ENCODE measurements at places on chromosomes 4 and X. TPM values are rescaled to one million over a fixed set of nuclear protein-coding genes. Genes with fewer than 3 reads are reported as not detected.

The FTSJ1 gene
- 76.6 TPM for total RNA-seq

The TMPRSS11A gene
- not detected for total RNA-seq

The PABPC1L2A gene
- total RNA-seq: not detected

The OPRPN gene
- not detected for total RNA-seq

DNA sequence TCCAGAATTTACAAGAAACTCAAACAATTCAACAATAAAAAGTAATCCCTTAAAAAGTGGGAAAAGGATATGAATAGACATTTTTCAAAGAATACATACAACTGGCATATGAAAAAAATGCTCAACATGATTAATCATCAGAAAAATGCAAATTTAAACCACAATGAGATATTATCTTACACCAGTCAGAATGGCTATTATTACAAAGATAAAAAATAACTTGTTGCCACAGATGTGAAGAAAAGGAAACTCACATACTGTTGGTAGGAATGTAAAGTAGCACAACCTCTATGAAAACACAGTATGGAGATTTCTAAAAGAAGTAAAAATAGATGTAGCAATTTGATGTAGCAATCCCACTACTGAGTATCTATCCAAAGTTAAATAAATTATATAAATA, 65.1 kb upstream of the DIAPH2 start:
- DNase-seq: no peak

DNA sequence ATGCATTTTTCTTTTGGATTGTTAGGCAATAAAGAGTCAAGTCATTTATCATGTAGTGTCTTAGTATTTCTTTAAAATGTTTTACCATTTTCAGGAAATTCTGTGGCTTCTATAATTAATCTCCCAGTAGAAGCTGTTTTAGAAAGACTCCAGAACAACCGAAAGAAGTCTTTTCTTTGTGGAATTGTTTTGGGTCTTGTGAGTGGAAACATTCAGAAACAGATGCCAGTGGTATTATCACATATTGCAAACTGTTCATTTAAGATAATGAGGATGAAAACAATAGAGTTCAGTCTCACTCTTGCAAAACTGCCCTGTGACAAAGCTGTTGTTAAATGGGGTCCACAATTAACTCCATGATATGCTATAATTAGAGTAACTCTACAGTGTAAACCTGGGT, 211.2 kb upstream of the KIT start:
- no peak for DNase-seq

- DNase-seq: no peak
Observed at GRCh38 chr4:34091451-34091850, 2152.9 kb downstream of the ARAP2 start.

DNA sequence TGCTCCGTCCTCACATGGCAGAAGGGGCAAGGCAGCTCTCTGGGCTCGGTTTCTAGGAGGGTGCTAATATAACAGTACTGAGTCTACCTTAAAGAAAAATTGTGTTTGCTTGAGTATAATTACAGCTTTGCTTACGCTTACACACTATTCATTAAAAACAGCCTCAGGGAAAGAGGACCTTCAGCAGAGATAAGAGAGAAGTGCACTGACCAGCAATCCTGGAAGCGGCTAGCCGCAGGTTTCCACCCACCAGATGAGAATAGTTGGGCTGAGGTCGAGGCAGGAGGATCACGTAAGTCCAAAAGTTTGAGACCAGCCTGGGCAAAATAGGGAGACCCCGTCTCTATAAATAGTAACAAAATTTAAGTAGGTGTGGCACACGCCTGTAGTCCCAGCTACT, 15.2 kb upstream of the MRFAP1 start:
- DNase-seq: peak; percentile 6

GRCh38 chrX:53262189-53262917, 19.0 kb downstream of the IQSEC2 start:
- no peak for DNase-seq

- no peak for DNase-seq
Observed at GRCh38 chrX:150262456-150262855, 100.7 kb upstream of the MAMLD1 start.

DNA sequence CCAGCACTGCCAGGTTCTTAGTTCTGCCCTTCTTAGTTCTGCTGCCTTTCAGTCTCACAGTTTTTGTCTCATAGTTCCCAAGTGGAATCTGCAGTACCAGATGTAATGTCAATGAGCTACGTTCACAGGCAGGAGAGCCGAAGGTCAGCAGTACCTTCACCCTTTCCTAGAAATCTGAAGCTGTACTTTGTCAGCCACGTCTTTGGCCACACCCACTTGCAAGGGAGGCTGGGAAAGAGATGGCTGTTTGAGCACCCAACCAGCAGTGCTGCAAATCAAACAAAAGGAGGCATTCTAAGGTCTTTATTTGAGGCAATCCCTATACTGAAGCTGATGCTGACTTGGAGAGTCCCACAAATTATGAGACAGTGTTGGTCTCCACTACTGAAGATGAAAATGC, 199.1 kb upstream of the NPY2R start:
- no peak for DNase-seq

DNA sequence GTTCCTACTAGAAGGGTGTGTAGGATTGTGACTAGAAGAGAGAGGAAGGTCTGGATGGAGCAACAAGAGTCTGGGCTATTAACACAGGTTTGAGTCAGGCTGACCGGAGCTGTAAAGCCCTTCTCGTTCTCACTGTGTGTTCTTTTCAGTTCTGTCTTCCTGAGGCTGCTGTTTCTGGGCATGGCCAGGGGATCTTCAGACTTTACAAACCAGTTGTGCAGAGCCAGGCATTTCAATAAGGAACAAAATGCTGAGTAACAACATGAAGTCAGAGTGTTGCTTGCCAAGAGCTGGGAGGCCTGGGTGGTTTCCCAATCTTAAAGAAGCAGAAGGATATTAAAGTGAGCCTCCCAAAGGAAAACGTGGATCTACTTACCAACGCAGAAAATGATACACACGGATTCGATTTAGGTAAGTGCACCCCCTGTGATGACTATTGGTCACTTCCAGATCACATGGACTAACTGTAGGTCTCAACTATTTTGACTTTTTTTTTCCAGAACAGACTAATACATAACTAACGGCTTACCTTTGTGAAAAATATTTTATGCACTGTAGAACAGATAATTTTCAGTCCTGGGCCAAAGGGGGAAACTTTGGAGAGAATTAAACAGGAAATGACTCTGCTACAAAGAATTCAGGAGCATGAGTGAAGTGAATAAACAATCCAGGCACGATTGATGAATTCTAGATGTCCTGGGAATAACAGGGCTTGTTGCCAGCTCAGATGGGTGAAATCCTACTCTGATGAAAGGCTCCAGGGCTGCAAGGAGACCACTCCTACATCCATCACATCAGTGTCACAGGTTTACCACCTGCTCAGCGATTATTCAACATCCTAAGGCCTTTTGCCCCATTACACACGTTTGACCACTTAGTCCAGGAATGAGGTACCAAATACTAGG, 94.5 kb downstream of the ANXA3 start:
- no peak for DNase-seq

GRCh38 chr4:147578051-147578476, 39.1 kb upstream of the TMEM184C start:
- DNase-seq: no peak

DNA sequence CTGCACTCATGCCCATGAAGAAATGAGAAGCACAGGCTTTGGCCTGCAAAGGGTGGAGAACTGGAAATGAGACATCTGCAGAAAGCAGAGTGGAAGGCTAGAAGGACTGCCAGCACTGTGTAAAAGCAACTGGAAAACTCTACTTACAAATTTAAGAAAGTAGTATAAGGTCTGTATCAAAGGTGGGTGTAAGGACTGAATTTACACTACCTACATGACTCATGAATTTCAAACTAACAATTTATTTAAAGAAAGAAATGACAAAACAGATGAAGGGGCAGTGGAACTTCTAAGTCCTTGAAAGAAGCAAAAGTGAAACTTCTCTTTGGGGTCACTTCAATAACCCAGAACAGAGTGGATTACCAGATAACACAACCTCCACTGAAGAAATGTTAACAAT, 71.2 kb downstream of the SLC10A7 start:
- no peak for DNase-seq

- no peak for DNase-seq
Observed at GRCh38 chr4:165872461-165873297, at the start of gene TLL1. Gene TLL1, plus strand, starts transcription at chr4:165873237. Its CDS starts 668 bp downstream, at chr4:165873905.

DNA sequence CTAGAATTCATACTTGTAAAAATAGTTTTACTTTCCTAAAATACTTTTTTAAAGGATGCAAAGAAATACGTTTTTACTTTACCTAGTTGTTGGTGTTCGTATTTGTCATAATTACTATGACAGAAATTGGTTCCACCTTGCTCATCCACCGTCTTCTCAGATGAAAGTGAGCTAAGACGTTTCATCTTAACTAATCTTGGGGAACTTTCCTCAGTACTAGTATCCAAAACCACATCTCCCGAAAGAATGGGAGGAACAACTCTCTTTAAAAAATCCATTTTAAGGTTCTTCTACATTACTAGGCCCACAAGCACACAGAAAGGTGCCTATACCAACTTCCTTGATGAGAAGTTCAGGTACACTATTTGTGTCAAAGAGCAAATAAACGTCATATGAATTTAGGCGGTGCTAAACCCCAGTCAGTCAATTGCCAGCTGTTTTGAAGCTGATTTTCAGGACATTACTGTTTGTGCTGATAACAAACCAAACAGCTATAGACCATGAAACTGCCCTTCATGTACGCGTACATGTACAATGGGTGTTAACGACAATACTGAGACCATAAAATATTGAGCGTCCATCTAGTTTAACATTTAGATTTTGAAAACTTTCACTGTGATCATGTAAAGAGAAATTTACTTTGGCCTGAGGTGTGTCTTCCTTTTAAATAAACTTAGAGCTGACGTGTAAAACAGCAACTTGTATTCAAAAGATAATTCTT, 99.1 kb downstream of the FRYL start:
- no peak for DNase-seq

GRCh38 chr4:2182994-2183393, 58.9 kb downstream of the HAUS3 start:
- DNase-seq: no peak

GRCh38 chrX:67619253-67619652, 75.4 kb downstream of the AR start:
- DNase-seq: no peak

GRCh38 chr4:90542216-90542615, 415.0 kb downstream of the CCSER1 start:
- no peak for DNase-seq

- DNase-seq: peak; percentile 72
Observed at GRCh38 chr4:44448521-44449461, at the start of gene KCTD8. Gene KCTD8, minus strand, starts transcription at chr4:44448809.

GRCh38 chr4:1806223-1806564, 13.1 kb downstream of the FGFR3 start:
- DNase-seq: no peak

DNA sequence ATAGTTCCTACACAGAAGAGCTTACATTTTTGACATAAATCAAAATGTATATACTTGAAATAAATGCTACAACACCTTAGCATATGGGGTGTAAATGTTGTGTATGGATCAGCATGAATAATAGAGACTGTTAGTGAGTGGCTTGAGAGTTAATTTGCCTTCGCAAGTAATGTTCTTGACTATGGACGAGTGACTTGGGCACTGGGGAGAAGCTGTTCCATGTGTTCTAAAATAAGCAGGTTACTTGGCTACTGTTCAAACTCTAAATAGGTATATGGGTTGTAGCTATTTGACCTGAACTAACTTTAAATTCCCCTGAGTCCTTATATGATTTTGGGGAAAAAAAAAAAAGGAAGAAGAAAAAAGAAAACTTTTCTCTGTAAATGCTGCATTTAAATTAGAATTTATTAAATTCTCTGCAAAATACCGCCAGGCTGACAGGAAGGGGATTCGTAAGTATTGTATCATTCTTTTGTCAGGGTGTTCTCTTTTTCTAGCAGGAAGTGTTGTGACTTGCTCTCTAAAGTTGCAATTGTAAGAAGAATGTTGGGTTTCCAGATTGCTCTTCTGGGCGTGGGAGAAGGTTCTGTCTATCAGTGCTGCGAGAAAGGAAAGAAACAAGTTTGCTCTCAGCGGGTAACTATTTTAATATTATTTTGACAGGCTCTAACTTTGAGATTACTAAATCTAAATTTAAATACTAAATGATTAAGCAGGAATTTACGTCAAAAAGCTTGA, 32.2 kb downstream of the PLS3 start:
- no peak for DNase-seq

GRCh38 chrX:107684956-107685385, 56.7 kb downstream of the PRPS1 start:
- no peak for DNase-seq

DNA sequence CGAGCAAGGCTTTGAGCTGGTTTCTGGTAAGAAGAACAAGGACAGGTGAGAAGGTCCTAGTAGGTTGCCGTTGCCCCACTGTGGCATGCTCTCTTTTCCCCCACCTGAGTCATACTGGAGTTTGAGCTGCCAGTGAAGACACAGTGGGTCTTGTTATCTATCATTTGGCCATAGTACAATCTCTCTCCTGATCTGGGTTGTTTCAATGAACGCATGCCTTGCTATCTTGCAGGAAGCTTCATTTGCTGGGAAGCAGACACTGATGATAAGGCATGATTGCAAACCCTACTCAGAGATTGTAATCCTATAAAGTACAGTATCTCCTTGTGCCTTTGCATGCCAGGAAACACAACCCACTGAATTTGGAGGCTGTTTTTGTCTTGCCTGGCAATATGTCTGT, 77.4 kb downstream of the CLNK start:
- DNase-seq: no peak

- DNase-seq: peak; percentile 67
Observed at GRCh38 chr4:81351654-81352445, 119.9 kb downstream of the RASGEF1B start.

DNA sequence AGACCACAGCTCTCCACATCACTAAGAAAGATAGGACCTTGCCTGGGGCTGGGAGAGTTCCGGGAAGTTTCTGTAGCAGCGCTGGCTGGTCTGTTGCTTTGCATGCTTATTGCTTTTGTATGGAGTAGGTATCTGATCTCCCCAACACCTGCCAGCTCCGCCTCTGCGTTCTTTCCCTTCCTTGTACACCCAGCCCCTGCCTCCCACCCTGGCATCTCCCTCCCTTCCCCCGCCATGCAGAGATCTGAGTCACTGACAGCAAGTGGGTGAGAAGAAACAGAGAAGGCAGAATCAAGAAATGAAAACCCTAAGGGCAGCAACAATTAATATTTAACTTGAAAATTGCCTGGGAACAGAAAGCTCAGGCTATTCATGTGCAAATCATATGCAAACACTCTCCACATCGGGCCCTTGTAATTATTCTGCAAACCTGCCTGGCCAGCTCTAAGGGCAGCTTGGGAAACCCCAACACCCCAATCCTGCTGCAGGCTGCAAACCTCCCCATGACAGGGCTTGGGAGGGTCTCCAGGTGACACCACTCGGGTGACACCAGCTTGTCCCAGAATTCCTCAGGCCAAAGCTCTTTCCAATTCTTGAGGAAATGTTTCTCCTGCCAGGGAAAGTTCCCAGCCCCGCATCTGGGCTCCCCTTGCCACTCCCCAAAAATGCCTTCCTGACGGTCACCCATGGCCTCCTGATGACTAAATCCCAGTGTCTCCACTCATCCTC, 257.2 kb downstream of the FBXW7 start:
- DNase-seq: no peak

Measured in activated naive CD4-positive, alpha-beta T cell treated with anti-CD3 and anti-CD28 coated beads, Interleukin-2, amount 50 U/mL, for 72 hours (primary cell).